ENCODE measurements at places on chromosomes 5 and 9. TPM values are rescaled to one million over a fixed set of nuclear protein-coding genes. Genes with fewer than 3 reads are reported as not detected.

The IL5 gene
- not detected for total RNA-seq

The FOXD4 gene
- not detected for total RNA-seq

The CNOT6 gene
- 32.4 TPM for total RNA-seq

DNA sequence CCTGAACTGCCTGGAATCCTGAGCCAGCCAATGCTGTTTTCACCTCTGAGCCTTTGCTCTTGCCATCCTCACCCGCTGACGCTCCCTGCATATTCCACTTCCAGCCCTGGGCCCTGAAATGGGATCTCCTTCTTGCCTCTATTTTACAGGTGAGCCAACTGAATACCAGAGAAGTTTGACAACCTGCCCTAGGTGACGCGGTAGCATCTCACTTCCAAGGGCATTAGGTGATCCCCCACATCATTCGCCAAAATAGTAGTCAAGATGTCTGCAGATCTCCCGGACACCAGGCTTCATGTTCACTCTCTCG is 43.5 kb downstream of the FOXI1 start:
- DNase-seq = no peak

The TMEM252 gene
- not detected for total RNA-seq

- no peak for DNase-seq
Observed at GRCh38 chr5:10540036-10540544, 23.8 kb upstream of the ANKRD33B start.

DNA sequence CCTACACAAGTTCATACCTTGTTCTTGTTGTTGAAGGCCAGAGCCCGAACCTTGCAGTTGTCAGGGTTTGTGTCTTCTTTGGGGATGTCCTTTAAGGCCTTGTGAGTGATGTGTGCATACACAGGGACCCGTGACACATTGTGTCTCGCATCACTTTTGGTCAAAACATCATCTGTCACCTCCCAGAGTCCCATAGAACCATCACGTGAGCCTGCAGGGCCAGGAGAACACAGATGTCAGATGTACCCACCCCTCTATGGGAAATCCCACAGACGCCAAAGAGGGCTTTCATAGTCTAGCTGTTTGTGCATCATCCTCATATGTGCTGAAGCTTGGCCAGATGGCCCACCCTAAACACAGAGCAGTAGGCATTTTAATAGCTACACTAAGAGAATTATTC is 28.2 kb downstream of the DCAF12 start:
- DNase-seq = no peak

DNA sequence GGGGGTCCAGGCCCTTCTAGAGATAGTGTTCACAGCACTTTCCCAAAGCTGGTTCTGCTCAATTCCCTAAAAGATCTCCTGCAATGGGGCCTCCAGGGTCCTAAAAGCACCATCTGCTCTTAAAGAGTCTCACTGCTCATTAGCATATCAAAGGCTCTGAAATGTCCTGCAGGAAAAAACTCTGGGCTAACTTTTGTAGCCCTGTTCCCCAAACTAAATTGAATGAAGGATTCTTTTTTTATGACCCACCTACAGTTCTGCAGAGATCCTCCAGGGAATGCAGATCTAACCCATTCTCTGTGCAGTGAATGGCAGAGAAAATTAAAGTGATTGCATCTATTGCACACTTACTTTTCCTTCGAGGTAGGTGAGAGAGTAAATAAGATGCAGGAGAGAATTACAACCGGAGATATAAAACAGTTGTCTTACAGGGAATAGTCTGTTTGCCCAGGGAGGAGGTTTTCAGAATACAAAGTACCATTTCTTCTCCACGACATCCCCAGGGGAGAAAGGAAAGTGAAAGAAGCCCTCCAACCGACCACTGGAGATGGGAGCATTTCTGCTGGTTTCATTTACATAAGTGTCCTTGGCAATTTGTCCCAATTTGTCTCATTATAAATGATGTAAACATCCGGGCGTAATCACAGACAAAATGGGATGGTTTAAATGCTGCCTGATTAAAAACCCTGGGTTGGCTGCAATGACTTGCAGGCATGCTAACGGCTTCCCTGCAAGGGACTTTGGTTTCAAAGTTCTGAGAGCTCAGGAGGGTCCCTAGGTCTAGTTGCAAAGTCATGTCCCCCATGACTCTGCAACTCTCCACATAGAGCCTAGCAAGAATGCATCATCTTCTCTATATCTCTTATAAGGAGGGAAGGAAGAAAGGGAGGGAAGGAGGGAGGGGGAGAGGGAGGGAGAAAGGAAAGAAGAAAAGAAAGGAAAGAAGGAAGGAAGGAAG is 114.0 kb downstream of the KCNIP1 start:
- DNase-seq = no peak

GRCh38 chr9:89916001-89916597 is 311.3 kb downstream of the GADD45G start:
- no peak for DNase-seq

GRCh38 chr9:110126986-110127864 is 80.7 kb downstream of the C9orf152 start:
- DNase-seq = no peak

The TAS2R1 gene
- not detected for total RNA-seq

The SOHLH1 gene
- total RNA-seq = not detected

The PDE6A gene
- total RNA-seq = not detected

GRCh38 chr5:77641963-77642737 is 3.6 kb upstream of the OTP start:
- no peak for DNase-seq

DNA sequence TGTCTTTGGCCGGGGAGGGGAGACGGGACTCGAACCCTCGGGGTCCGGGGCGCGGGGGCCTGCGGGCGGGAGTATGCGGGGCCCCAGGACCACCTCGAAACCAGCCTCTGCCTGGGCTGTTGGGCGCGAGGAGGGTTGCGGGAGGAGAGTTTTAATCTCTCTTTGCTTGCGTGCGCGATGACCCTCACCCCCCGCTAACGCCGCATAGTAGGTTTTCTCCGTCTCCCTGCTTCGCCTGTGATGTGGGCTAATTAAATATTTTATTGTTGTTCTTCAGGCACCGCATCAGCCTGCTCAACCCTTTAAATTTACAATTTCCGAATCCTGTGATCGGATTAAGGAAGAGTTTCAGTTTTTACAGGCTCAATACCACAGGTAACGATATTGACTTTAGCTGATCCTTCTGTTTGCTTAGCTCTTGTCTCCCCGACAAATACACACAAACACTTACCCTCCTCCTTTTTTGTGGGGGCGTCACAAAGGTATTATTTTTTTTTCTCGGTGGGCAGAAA is 1.7 kb downstream of the TLE4 start:
- DNase-seq = peak; percentile 50

DNA sequence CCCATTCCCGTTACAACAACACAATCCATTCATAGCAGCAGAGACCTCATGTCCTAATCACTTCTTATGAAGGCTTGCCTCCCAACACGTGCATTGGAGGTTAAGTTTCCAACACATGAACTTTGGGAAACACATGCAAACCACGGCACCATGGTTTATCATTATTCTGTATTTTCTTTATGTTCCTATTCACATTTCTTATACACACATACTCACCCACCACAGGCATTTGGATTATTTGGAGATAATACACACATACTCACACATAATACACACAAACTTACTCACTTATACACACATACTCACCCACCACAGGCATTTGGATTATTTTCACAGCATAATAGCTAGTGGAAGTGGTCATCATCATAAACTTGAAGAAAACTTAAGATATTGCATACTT is 75.6 kb downstream of the C7 start:
- DNase-seq = no peak

GRCh38 chr9:123157221-123157620 is 111.2 kb downstream of the STRBP start:
- DNase-seq = no peak

The FLT4 gene
- 0.78 TPM for total RNA-seq

- DNase-seq = no peak
Observed at GRCh38 chr5:2575871-2576270, 175.6 kb downstream of the IRX2 start.

The PCSK1 gene
- total RNA-seq = not detected

DNA sequence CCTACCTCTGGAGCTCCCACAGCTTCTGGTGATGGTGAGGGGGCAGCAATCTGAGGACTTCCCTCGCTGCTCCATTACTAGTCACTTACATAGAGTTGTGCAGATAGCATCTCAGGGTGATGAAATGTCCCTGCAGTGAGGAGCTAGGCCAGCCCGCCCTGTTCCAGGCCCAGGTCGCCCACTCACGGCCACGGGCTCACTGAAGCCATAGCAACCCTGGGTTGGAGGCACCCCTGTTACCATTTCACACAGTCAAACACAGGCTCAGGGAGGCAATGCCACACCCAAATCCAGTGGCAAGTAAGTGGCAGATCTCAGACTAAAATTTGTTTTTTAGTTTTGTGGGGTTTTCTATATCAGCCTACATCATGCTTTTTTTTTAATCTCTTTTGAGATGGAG is 19.6 kb downstream of the SH2D3C start:
- DNase-seq = no peak

GRCh38 chr5:36435516-36435915 is 133.8 kb upstream of the RANBP3L start:
- DNase-seq = no peak

- DNase-seq = no peak
Observed at GRCh38 chr9:68762570-68762969, 57.5 kb downstream of the PIP5K1B start.

GRCh38 chr5:73901043-73901442 is 275.0 kb downstream of the ARHGEF28 start:
- DNase-seq = no peak

DNA sequence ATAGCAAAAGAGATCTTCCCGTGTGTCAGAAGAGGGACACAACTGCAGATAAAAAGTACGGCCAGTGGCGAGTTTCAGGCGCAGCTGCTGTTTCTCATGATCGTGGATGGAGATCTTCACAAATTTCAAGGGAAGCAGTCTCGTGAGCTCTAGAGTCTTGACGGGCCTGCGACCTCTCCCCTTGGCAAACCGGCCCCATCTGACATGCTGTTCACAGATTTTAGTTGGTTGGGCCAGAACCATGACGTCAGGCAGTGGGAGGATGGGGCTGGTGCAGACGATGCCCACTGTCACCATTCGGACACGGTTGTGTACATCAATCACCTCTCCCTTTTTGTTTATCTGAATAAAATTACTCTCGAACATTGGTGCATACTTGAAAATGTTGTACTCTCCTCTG is 396 bp downstream of the GARIN3 start:
- DNase-seq = no peak

DNA sequence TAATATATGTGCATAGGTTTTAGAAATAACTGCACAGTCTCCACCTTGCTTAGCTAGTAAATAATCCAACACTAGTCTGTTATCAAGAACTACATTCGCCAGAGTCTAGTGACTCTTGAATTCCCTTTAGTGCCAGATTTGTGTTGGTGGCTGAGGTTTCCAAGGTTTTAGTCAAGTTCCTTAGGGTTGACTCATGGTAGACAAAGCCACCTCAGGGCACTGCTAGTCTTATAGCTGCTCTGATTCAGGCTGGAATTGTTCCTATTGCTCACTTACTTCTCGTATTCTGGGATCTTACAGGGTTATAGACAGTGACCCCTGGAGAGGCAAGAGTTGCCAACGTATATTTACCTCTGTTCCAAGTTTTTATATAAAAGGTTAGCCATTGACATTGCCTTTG is 1369.8 kb upstream of the CDH9 start:
- DNase-seq = no peak

The LRRC8A gene
- 82.9 TPM for total RNA-seq

DNA sequence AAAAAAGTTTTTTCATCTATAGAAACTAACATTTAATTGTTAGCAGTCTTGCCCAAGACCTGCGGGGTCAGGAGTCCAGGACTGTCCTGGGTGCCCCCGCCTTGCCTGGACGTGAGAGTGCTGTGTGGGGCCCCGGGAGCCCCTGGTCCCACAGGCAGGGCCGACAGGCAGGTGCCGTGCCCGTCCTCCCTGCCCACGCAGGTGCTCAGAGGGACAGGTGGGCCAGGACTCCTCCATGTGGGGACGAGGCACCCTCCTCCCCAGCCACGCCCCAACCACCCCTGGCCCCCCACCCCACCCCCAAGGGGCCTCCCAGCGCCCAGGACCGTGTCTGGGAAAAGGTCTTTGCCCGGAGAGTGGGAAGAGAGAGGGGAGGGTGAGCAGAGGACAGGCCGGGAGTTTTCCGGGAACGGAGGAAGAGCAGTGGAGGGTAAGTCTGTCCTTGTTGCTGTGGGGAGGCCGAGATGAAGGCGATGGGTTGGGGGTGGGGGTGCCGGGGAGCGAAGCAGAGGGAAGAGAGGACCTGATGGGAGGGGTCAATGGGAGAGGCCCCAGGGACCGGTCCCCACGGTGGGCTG is 2.7 kb upstream of the LCN12 start:
- no peak for DNase-seq

DNA sequence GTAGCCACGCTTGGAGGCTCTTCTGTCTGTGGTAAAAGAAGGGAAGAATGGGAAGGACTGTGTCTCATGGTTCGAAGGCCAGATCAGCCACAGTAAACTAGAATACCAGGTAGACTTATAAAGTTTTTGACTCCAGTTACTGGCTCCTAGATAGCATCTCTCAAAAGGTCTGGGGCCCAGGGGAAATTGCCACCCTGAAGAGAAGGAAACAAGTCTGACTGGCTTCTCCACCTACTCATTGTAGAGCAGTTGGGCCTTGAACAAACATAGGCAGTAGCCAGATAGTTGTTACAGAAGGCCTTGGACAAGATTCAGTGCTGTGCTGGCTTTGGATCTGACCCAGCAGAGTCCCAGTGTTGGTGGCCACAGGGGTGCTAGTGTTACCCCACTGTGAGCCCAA is 890.4 kb downstream of the EFNA5 start:
- DNase-seq = no peak

GRCh38 chr5:67222243-67223025 is 25.8 kb upstream of the CD180 start:
- DNase-seq = no peak

DNA sequence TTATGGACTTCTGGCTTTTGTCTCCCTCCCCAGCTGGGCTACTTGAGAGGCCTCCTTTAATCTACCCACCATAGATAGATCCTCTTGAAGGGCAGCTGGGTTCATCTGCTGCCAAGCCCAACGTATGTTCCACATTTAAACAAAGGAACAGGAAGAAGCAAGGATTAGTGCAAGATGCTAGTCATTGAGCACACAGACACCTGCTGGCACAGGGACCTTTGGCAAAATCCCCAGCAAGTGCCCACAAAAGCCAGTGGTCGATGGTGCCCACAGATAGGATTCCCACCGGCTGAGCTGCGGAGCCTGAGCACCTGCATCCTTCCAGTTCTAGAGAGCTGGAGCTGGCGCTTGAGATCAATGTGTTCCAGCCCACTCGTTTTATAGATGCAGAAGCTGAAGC is 57.7 kb upstream of the SHB start:
- DNase-seq = no peak

DNA sequence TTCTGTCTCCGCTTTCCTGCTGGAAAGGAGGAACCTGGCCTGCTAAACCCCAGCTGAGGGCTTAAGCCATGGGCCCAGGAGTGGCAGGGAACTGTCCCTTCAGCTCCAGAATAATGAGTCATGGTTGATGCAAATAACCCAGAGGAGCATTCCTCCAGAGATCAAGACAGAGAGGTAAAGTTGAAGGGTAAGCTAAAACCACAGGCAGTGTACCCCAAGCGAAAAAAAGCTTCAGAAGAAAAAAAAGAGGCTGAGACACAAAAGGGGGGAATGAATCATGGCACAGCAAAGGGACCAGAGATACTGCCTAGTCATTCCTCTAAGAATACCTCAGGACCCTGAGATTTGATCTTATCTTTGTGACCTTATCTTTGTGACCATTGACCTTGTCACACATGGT is 199.5 kb upstream of the TAS2R1 start:
- DNase-seq = no peak

GRCh38 chr5:424301-425110 is 18.5 kb upstream of the EXOC3 start:
- DNase-seq = no peak

- DNase-seq = no peak
Observed at GRCh38 chr9:134637696-134638501, 3.7 kb upstream of the COL5A1 start.

All from natural killer cell (primary cell).